Cortex of kidney (tissue), 1 donor: ENCODE measurements at places on chromosomes 16 and 17.

DNA sequence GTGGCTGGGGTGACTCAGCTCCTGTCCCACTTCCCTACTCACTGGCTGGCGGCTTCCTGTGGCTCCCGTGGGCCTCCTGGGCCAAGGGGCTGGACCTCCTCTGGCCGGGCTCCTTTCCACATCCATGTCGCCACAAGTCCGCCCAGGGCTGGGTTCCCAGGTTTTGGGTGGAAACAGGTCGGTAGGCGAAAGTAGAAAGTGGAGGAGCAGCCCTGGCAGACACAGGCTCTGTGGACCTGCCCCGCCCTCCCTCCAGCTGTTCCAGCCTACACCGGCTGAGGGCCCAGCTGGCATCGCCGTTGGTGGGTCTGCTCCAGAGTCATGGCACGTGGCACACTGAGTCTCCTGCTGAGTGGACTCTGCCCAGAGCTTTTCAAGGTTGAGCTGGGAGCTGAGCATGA is 28.7 kb downstream of the GSE1 start:
- no peak for DNase-seq

DNA sequence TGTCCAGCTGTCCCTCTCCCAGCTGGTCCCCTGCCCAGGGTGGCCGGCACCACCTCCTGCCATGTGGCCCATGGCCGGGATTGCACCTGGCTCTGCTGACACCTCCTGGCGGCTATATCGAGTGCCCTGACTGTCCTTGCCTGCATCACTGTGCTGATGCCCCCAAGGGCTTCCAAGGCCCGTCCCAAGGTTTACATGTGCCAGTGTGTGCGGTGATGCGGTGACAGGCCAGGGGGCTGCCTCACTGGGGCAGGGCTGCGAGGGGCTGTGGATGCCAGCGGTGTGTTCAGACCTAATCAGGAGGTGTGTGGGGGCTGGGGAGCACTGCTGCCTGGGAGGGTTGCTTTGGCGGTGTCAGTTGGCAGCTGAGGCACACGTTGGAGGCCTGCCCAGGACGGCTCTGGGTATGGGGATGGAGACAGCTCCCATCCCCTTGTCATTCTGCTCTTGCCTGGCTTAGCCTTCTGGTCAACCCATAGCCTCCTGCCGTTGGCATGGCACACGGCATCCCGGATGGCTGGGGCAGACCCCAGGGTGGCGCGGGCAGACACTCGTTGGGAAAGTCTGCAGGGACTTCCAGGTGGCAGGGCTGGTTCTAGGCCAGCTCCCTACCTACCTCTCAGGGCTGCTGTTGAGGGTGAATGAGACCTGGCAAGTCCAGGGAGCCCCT is 5.5 kb downstream of the MAP2K3 start:
- no peak for DNase-seq

GRCh38 chr17:63528183-63528582 is 5.0 kb downstream of the KCNH6 start:
- no peak for DNase-seq

DNA sequence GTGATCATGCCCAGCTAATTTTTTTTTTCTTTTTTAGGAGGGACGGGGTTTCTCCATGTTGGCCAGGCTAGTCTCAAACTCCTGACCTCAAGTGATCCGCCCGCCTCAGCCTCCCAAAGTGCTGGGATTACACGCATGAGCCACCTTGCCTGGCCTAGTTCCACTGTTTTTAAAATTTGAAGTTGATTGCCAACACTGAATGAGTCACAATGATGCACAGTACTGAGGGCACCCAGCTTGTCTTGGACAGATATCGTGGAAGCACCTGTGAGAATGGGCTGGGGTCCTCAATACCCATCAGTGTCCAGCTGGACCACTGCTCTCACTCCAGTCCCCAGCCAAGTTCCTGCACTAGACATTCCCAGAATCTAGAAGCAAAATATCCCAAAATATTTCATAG is 2.5 kb downstream of the KNOP1 start:
- DNase-seq: no peak

DNA sequence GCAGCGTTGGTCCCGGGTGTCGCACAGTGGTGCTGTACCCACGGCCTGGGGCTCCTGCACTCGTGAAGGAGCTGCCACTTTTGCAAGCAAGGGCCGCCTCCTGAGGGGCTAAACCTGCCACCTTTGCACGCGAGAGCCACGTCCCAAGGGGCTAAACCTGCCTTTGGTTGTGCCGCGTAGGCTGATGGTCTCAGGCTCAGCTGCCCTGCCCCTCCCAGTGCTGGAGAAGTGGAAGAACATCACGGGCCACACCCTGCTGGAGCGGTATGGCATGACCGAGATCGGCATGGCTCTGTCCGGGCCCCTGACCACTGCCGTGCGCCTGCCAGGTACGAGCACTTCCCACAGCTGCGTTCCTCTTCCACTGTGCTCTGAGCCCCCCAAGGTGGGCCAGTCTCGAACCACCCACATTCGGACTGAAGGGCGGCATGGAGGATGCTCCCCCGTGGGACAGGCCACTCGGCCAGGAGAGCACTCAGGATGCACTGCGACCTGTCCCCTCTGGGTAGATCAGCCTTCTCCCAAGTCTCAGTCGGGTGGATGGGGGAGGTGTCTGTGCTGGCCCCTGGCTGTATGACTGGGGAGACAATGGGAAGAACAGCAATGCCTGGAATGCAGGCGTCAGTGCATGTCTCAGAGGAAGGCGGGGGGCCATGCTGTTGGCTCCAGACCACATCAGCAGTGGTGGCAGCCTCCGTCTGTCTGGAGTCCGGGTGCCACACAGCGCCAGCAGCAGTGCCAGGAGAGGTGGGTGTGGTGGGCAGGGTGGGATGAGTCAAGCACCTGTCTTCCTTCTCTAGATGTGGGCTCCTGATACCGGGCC is 20.7 kb downstream of the ACSF3 start:
- no peak for DNase-seq

DNA sequence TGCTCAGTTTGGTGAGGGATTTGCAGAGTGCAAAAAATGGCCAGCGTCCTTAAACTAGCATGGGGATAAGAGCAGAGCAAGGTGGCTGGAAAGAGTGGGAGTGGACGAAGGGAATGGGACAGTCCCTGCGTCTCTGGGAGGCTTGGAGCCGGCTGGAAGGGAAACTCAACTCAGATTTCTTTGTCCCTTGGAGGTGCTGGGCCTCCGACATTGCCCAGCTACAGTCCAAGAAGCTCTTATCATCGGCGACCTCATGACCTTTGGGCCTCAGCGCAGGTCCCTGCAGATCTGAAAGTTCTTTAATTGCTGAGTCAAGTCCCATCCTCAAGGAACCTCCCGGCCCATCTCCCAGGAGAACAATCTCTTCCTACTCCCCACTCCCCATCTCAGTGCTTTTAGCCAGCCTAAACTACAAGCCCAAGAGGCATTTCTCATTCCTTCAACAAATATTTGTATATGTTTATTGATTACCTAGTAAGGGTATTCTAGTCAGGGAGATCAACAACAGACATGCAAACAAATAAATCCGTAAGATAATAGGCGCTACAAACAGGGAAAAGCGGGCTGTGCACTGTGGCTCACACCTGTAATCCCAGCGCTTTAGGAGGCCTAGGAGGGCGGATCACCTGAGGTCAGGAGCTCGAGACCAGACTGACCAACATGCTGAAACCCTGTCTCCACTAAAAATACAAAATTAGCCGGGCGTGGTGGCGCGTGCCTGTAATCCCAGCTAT is 985 bp upstream of the TMEM107 start:
- no peak for DNase-seq

GRCh38 chr17:66467766-66468165 is 165.4 kb downstream of the PRKCA start:
- no peak for DNase-seq

DNA sequence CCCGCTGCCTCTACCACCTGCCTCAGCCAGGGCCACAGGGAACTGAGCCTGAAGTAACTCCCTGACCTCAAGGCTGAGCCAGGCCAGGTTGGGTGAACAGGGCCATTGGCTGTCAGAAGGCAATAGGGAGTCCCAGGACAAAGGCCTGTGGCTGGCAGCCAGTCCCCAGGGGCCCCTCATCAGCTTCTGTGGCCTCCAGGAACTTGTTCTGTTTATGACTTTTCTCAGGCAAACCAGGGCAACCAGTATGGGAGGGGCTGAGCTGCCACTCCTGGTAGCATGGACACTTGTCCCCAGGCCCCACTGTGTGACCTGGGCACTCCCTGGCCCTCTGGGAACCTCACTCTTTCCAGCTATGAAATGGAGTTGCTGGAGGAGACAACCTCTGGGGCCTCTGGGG is 40.1 kb downstream of the CPNE2 start:
- no peak for DNase-seq

DNA sequence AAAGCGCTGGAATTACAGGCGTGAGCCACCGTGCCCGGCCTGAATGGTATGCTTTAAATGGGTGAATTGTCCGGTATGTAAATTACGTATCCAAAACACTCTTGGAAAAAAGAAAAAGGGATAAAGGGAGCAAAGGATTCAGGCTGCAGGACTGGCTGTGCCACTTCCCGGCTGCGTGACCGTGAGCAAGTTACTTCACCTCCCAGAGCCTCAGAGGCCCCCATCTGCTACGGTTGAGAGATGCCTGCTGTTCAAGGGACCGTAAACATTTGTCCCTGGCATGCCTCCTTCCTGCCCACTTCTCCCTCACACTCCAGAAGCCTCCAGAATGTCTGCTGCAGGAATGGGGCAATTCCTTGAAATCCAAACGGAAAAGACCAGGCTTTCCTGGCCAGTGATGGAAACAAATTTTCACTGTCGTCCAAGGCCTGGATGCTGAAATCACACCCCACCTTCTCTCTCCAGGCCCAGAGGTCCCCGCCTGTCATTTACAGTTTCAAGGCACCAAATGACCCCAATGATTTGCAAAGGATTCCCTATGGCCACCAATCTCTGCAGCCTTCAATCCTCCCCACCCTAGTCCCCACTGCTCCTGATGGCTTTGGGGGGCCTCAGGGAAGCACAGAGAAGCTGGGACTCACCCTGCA is 22.9 kb upstream of the LITAF start:
- no peak for DNase-seq

DNA sequence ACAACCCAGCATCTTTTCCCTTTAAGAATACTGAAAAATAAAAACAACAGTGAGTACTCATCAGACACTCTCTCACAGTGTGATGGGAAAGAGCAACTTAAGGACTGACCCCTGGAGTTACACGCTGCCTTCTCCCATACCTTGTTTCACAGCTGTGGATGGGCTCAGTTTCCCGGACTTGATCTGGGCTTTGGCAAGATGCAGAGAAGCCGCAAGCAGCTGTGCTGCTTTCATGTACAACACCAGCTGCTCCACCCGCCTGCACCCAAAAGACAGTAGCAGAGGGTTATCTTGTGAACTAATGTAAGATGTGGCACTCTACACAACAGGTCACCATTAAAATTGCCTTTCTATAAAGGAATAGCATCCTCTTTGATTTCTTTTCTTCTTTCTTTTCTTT is 32.7 kb upstream of the ALDH3A1 start:
- no peak for DNase-seq

GRCh38 chr16:17345043-17345442 is 125.7 kb downstream of the XYLT1 start:
- DNase-seq: no peak

DNA sequence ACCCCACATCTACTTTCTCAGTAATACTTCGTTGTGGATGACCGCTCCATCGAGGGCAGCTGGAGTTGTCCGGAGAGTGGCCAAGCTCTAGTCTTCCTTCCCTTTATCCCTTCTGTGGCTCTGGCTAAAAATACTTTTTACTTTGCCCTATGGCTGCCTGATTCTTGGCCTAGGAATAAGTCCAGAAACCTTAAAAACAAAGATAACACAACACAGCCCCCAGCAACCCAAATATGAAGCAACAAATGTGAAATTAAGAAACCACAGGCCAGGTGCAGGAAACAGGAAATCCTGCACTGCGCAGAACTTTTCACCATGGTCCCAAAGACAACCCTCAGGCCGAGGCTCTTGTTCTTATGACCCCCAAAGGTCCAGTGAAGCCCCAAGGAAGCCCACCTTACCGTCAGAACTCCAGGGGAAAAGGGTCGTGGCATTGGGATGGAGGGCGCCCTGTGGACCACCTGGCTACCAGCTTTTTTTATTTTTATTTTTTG is 26.0 kb downstream of the TK2 start:
- no peak for DNase-seq

- DNase-seq: no peak
Observed at GRCh38 chr17:75516619-75517296, 430 bp downstream of the TSEN54 start.
